ENCODE measurements at places on chromosomes 12 and 14. TPM values are rescaled to one million over a fixed set of nuclear protein-coding genes. Genes with fewer than 3 reads are reported as not detected.

GPR68 gene
- 10.4 TPM for total RNA-seq

SERPINA5 gene
- 0.09 TPM for total RNA-seq

PPP1CC gene
- 92.2 TPM for total RNA-seq

CLEC4E gene
- total RNA-seq = not detected

GALNT16 gene
- total RNA-seq = 0.32 TPM

SLC10A1 gene
- not detected for total RNA-seq

SERPINA1 gene
- 0.16 TPM for total RNA-seq

ACVR1B gene
- 11.8 TPM for total RNA-seq

ARL1 gene
- 113 TPM for total RNA-seq

MCRS1 gene
- 45.9 TPM for total RNA-seq

HOXC9 gene
- 0.52 TPM for total RNA-seq

PMCH gene
- 0.16 TPM for total RNA-seq

TMEM121 gene
- 10.1 TPM for total RNA-seq

GLIPR1L2 gene
- total RNA-seq = 0.77 TPM

TBX5 gene
- total RNA-seq = 10.2 TPM

C1R gene
- total RNA-seq = 637 TPM

LAG3 gene
- total RNA-seq = 0.09 TPM

NELL2 gene
- total RNA-seq = not detected

SSPN gene
- 15.4 TPM for total RNA-seq

PAPLN gene
- 4.6 TPM for total RNA-seq

LRRC10 gene
- not detected for total RNA-seq

DEGS2 gene
- 0.16 TPM for total RNA-seq

MRPS35 gene
- 37.4 TPM for total RNA-seq

PAX9 gene
- total RNA-seq = under 0.01 TPM

PSMC1 gene
- total RNA-seq = 139 TPM

Data from bronchial smooth muscle cell (primary cell).